ENCODE measurements at places on chromosomes 3 and 15.

DNA sequence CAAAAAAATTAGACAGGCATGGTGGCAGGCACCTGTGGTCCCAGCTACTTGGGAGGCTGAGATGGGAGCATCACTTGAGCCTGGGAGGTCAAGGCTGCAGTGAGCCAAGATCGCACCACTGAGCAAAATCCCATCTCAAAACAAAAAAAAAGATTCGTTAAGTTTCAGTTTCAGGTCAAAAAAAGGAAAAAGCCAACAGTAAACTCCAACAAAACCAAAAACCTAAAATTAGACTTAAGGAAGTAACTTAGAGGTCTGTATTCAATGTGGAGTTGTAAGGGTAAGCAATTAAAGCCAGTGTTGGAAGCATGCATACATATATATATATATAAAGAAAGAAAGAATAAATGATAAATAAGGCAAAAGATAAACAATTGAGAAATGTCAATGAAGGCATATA is 11.8 kb downstream of the KPNA1 start:
- DNase-seq: no peak

GRCh38 chr3:153260681-153261080 is 98.7 kb downstream of the RAP2B start:
- DNase-seq: no peak

GRCh38 chr15:76127880-76128279 is 68.1 kb downstream of the TMEM266 start:
- no peak for DNase-seq

- no peak for DNase-seq
Observed at GRCh38 chr3:112653209-112653871, 12.4 kb upstream of the CCDC80 start.

DNA sequence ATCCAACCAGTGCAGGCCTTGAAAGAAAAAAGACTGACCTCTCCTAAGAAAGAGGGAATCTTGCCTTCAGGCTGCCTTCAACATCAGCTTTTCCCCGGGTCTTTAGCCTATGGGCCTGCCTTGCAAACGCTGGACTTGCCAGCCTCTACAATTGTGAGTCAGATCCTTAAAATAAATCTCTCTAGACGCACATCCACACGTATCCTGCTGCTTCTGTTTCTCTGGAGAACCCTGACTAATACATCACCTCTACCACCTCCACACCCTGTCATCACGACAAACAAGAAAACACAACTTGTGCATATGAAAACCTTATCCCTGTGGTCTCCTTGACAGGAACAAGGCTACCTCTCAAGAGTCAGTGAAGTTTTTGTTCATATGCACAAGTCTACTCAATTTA is 11.8 kb downstream of the CYFIP1 start:
- DNase-seq: no peak

DNA sequence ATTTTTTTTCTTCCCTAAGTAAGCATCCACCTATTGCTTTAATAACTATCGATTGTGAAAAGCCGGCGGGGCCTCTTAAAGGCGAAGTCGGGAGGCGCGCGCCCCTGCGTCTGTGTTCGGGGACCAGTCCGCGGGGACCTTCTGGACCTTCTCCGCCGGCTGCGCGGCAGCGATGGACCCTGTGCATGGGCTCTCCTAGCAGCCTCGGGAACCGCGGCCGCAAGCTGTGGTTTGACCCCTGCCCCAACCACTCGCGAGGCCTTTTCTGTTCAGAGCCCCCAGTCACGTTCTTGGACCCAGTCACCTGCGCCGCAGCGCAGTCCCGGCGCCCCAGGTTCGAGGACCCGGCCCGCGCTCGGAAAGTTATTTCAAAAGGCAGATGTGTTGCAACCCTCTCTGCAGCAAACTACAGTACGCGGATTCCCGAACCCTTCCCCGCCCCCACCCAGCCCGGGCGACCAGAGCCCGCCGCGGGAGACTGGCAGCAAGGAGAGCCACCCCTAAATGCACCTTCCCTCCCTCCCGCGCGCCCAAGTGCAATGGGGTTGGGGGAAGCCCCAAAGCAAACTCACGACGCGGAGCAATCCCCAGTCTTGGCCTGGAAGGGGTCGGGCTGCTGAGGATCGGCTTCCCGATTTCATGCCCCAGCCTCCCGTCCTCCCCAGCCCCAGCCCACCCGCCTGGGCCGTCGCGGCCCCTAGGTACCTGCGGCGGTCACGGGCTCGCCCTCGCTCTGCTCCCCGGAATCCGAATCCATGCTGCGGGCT is 684 bp downstream of the TNFAIP8L3 start:
- no peak for DNase-seq

DNA sequence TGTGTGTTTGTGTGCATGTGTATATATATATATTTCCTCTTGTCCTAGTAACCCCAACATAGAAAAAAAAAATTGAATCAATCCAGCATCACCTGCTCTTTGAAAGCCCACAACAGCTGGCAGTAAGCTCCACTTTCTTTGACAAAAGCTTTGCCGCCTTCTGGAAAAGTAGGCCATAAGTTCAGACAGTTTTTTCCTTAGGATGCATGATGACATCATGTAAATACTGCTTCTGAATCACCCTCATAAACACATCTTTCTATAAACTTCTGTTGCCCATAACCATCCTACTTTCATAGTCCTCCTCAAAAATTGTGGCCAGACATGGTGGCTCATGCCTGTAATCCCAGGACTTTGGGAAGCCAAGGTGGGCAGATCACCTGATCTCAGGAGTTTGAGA is 67.4 kb downstream of the CSNK1G1 start:
- DNase-seq: no peak

GRCh38 chr3:152083135-152083534 is 185.6 kb upstream of the MBNL1 start:
- no peak for DNase-seq

- DNase-seq: no peak
Observed at GRCh38 chr3:188321258-188321657, 167.3 kb downstream of the LPP start.

- no peak for DNase-seq
Observed at GRCh38 chr15:81006124-81006523, 5.4 kb downstream of the TLNRD1 start.

GRCh38 chr15:77664428-77664827 is 31.7 kb upstream of the LINGO1 start:
- DNase-seq: no peak

- DNase-seq: no peak
Observed at GRCh38 chr15:62124176-62124972, 40.7 kb downstream of the C2CD4B start.

DNA sequence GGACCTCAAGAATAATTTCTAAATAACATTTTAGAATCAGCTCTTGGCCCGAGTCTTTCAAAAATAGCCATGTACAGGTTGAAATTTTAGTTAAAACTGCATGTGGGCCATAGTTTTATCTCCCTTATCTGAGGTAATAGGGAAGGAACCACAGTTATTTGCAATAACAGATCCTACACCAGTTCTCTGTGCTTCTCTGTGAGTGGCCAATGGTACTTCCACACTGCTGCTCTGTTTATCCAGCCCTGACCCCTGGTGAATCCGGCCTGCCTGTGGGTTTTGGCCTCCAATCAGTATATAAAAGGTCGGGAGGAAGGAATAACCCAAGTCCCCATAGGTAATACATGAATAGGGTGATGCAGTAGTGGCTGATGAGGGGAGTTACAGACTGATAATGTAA is 48.0 kb upstream of the TNIK start:
- DNase-seq: no peak

DNA sequence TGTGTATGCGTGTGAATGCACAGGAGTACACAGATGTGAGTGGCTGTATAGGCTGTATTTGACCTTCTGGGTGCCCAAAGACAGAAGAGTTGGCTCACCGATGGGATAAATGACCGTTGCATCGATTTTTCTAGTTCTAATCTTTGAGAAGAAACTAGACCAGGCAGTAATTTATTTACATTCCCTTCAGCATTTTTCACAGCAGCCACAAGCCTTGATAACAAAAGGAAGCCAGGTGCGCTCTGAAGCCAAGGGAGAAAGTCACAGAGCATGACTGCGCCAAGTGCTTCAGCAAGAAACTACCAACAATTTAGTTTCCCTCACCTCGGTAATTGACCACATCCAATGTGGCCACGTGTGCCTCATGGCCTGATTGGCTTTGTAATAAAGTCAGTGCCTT is 5.9 kb upstream of the FAM3D start:
- DNase-seq: no peak

GRCh38 chr15:96347181-96348111 is 16.9 kb downstream of the NR2F2 start:
- no peak for DNase-seq

GRCh38 chr15:100187677-100188076 is 154.1 kb downstream of the ADAMTS17 start:
- DNase-seq: no peak

DNA sequence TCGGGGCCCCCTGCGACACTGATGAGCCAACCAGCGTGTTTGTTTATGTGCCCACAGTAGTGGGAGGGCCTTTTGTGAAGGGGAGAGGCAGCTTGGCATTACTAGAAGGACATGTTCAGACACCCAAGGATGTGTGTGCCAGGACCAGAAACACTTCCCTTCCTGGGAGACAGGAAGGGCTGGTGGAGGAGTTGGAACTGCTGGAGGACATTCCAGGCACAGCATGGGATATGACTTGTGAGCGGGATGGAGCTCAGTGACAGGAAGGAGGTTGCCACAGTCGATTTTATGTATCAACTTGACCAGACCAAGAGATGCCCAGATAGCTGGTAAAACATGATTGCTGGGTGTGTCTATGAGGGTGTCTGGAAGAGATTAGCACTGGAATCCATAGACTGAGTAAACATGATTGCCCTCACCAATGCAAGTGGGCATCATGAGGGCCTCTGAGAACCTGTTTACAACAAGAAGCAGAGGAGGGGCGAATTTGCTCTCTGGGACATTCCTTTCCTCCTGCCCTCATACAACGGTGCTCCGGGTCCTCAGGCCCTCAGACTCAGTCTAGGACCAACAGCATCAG is 106.4 kb upstream of the TLE3 start:
- no peak for DNase-seq

GRCh38 chr15:66752078-66752477 is 50.0 kb downstream of the SMAD6 start:
- no peak for DNase-seq

GRCh38 chr3:67094774-67095173 is 96.7 kb downstream of the KBTBD8 start:
- DNase-seq: no peak

DNA sequence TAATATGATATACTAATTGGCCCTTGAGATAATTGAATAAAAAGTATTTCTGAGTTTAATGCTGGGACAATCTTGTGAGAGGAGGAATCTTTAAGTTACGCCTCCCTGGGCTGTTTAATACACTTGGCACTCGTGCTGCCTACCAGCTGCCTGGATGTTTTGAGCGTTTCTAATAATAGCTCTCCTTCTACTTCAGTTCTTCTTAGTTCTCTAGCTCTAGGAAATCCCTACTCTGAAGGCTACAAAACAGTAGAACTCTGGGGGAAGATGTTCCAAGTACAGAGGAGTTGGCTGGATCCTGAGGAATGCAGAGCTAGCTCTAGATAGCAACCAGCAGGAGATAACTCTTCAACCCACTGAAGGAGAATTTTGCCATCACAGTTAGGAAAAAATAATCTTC is 3.5 kb downstream of the NAALADL2 start:
- no peak for DNase-seq

DNA sequence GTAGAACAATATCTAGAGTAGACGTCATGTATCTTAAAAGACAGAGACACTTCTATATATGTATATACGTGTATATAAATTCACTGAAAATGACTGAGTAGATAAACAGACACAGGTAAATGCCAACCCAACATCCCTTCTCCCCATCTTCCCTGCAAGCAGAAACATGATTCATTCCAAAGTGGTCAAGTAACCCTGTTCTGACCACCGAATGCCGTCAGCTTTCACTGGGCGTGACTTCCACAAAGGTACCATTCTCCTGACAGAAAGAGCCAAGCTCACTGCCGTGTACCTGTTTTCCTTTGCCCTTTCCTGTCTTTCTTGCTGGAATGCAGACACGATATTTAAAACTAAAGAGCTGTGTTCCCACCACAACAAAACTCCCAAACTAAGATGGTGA is 76.7 kb downstream of the TAFA4 start:
- no peak for DNase-seq

GRCh38 chr15:57565311-57565710 is 26.4 kb upstream of the MYZAP start:
- no peak for DNase-seq

DNA sequence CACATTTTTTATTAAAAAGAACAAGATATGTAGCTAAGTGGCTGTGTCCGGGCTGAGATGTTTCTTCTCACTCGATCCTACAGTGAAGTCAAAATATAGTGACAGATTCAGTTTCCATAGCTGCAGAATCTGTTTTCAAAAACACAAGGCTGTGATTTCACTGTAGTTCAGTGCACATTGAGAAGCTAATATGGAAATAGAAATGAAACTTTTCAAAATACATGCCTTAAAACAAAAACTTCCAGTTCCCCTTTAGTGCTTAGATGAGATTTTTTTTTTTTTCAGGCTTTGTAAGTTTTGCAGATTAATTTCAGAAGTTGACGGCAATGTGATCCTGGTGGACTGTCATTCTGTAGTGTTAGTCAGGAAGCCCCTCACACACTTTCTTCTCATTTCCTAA is 23.8 kb upstream of the TRAK1 start:
- DNase-seq: no peak

- DNase-seq: no peak
Observed at GRCh38 chr15:38894243-38894948, 329.8 kb upstream of the RASGRP1 start.

GRCh38 chr3:20141316-20141715 is 44.7 kb downstream of the SGO1 start:
- DNase-seq: no peak

DNA sequence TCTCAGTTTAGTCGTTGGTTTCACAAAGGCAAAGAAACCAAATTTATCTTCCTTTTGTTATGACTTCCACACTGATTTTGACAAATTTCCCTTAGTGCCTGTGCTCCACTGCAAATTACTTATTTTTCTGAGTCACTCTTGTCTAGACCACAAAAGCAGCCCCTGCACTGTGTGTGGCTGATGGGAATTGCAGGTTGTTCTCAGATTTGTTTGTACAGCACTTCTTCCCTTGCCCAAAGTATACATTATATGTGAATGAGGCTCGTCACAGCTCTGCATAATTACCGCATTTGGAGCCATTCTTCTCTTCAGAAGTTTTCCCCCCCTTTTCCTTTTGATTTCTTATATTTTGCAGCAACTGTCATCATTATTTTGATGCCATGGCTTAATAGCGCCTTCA is 354.2 kb upstream of the IL12A start:
- DNase-seq: no peak

DNA sequence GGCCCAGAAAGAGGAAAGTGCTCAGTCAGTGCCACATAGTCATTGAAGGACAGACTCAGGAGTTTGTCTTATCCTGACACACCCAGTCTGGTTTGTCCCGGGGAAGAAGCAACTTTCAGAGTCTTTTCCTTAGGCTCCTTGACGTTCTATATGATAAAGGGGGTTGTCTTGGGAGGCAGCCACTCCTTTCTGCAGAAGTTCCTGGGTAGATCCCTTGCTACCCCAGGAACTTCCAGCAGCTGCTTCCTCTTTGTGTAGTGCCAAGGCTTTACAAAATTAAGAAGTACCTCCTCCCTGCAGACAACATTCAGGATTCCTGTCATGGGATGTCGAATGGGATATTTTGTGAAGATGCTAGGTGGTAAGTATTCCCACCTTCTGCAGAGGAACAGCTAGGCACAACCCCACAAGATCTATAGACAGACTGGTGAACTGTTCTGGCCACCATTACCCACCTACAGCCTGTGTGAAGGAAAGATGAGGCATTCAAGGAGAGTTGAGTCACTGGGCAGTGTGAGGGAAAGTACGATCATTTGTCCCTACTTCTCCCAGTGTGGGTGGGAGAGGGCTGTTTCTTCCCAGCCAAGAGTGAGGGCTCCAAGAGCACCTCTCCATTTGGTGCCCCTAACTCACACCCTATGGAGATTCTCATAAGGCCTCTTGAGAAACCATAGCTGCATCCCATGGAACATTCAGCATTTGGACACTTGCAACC is 11.3 kb downstream of the TMEM266 start:
- no peak for DNase-seq

All from stimulated activated CD8-positive, alpha-beta memory T cell treated with anti-CD3 and anti-CD28 coated beads, Interleukin-4, amount 100 ng/mL, for 1 hour (primary cell).